Heart left ventricle (tissue), 16 donors: ENCODE measurements at places on chromosomes 11 and 22. TPM values are rescaled to one million over a fixed set of nuclear protein-coding genes. Genes with fewer than 3 reads are reported as not detected.

The GPHA2 gene
- not detected for total RNA-seq

The PPFIBP2 gene
- 31.1 TPM for total RNA-seq

The SRPRA gene
- total RNA-seq, result 80.2 TPM

The DDTL gene
- 1.4 TPM for total RNA-seq

The APOA4 gene
- not detected for total RNA-seq

The C22orf23 gene
- total RNA-seq, result 0.42 TPM

The TREH gene
- total RNA-seq, result not detected

The OR52E8 gene
- not detected for total RNA-seq

The OR8A1 gene
- not detected for total RNA-seq

The LRRC56 gene
- not detected for total RNA-seq

The PLET1 gene
- total RNA-seq, result not detected

The ZBTB3 gene
- 9.9 TPM for total RNA-seq

The TALDO1 gene
- total RNA-seq, result 80.5 TPM

The PATE2 gene
- not detected for total RNA-seq

The PHETA2 gene
- total RNA-seq, result 4.7 TPM

The PRDX5 gene
- total RNA-seq, result 256 TPM

The OR6A2 gene
- not detected for total RNA-seq

The PHLDA2 gene
- total RNA-seq, result 1.0 TPM

The BTBD18 gene
- total RNA-seq, result not detected

The SCGB1A1 gene
- total RNA-seq, result not detected

The ACRV1 gene
- not detected for total RNA-seq

The POU2AF1 gene
- total RNA-seq, result not detected

The DCDC1 gene
- total RNA-seq, result not detected

The ANKK1 gene
- not detected for total RNA-seq
